ENCODE measurements at places on chromosomes 1 and 21.

DNA sequence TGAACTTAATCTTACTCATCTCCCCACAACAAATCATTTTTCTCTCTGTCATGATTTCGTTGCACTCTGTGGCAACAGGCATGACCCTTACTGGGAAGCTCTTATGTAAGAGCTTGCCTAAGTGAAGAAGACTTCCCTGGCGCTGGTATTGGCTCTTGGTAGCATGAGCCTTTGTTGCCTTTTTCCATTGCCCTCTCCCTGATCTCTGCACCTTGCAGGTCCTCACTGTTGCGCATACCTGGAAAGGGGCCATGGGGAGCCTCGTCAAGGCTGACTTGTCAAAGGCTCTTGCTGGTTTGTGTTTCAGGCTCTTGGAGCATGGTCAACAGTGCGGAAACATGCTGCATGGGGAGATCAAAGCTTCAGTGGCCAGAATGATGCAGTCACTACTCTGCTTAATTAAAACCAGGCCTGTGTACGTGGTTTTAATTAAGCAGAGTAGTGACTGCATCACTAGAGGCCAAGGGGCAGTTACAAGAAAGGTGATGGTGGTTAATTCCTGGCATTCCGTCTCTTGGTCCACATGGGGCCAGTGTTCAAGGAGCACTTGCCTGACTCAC, 141.3 kb downstream of the SPATA46 start:
- DNase-seq, result no peak

- DNase-seq, result no peak
Measured at GRCh38 chr1:115648717-115649691, 7.2 kb downstream of the VANGL1 start.

GRCh38 chr1:7641587-7642417, 129.3 kb upstream of the VAMP3 start:
- DNase-seq, result no peak

DNA sequence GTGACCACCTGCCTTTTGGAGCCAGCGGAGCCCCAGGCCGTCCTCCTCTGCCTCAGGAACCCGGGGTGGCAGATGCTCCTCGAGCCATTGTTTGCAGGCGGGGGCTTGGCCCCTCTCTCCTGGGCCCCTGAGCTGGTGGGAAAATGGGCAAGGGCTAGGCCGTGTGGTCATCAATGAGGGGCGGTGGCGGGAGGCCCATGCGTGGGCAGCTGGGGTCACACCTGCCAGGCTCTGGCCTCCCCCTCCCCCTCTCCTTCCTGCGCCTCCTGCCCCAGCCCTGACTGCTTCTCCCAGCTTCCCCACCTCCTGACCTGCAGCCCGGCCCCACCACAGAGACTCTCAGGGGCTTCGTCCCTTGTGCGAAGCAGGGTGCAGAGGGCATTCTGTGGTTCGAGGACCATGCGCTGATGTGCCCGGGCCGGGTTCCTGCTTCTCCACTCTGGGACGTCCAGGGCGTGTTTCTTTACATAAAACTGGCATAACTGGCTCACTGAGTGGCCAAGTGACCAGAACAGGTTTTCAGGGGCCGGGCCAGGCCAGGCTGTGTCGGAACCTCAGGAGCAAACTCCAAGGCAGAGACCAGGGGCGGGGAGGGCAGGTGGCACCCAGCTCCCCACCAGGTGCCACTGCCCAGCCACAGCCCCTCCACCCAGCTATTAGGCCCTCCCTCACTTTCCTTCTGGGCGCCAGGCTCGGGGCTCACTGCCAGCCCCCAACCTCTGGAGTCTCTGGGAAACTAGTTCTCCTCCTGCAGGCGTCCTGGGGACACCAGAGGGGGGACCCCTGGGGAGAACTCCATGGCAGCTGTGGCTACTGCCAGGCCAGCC, 9.3 kb downstream of the SAMD11 start:
- DNase-seq, result no peak

- no peak for DNase-seq
Measured at GRCh38 chr1:14924455-14925331, 228.9 kb upstream of the TMEM51 start.

- no peak for DNase-seq
Measured at GRCh38 chr1:58282623-58283387, 263.7 kb downstream of the OMA1 start.

Measured in T-helper 1 cell (primary cell).